ENCODE measurements at places on chromosomes 4 and X.
A peak's percentile ranks its signal among the peaks of the same experiment; 100 is the strongest.

GRCh38 chrX:22690116-22690515 is 309.6 kb upstream of the DDX53 start:
- no peak for DNase-seq

DNA sequence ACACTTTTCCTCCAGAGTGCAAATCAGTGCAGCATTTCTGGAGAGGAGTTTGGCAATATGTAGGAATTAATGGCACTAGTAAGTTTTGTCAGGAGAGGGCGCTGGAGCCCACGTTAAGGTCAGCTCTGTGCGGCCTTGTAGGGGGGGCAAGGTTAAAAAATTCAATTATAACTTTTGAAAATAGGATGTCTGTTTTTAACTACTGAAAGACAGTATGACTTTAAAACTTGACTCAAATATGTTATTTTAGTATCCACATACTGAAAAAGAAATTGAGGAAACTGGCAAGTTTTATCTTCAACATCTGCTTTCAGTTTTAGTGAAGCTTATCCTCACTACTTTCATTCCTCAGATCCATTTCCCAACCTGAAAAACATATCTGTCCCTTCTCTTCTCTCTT is 30.9 kb upstream of the HSD17B13 start:
- DNase-seq = peak; percentile 10

DNA sequence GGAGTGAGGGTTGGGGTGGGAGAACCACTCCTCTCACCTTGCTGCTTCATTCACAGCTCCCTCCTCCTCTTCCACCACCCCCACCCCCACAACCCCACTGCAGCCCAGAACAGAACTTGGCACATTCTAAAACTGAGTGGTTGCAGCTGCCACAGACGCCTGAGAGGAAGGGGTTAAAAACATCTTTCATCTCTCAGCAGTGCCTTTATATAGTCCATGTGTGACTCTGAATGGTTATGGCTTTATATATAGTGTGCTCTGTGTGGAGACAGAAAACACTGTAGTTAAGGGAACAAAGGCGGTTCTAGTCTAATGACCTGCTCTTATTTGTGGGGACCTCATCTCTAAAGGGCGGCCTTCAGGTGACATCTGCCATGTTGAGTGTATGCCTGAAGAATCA is 144.8 kb downstream of the BCOR start:
- no peak for DNase-seq

GRCh38 chr4:121253961-121254360 is 89.8 kb upstream of the TNIP3 start:
- peak; percentile 19 for DNase-seq

GRCh38 chrX:153333266-153333665 is 687 bp upstream of the ZNF275 start:
- DNase-seq = no peak
